ENCODE measurements at places on chromosomes 6 and 20.

DNA sequence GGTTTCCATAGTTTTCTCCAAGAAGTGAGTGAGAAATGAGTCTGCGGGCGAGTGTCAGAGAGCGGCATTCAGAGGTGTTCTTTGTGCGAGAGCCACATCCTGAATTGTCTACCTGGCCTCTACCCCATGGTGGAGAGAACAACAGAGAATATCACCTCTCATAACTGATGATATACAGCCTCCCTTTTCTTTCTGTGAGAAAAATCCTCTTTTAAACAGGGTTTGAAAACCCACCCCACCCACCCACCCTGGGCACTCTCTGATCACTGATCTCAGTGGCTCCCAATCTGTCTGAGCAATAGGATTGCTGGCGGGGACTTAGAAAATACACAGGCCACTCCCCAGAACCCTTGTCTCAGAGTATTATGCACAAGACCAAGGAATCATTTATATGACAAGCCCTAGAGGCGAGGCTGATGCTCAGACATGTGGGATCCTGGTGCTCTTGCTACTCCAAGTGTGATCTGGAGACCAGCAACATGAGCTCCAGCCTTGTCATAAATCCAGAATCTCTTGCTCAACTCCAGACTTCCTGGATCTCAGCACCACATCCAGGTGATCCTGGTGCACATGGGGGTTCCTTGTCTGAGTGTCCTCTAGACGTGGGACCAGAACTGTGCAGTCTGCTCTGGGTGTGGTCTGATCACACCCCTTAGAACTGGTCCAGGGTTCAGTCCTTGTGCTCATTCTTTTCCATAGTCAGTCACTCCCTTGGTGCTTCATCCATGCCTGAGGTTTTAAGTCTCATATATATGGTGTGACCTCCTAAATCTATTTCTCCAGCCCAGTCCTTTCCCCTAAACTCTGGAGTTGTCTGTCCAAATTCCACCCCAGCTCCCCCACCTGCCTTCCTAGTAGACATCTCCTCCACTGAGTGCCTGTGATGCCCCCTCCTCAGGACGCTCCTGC is 5.3 kb downstream of the HLA-B start:
- no peak for DNase-seq

DNA sequence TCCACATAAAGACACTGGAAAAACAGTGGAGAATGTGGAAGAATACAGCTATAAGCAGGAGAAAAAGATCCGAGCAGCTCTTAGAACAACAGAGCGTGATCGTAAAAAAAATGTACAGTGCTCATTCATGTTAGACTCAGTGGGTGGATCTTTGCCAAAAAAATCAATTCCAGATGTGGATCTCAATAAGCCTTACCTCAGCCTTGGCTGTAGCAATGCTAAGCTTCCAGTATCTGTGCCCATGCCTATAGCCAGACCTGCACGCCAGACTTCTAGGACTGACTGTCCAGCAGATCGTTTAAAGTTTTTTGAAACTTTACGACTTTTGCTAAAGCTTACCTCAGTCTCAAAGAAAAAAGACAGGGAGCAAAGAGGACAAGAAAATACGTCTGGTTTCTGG is 57.1 kb downstream of the MAP3K4 start:
- no peak for DNase-seq

DNA sequence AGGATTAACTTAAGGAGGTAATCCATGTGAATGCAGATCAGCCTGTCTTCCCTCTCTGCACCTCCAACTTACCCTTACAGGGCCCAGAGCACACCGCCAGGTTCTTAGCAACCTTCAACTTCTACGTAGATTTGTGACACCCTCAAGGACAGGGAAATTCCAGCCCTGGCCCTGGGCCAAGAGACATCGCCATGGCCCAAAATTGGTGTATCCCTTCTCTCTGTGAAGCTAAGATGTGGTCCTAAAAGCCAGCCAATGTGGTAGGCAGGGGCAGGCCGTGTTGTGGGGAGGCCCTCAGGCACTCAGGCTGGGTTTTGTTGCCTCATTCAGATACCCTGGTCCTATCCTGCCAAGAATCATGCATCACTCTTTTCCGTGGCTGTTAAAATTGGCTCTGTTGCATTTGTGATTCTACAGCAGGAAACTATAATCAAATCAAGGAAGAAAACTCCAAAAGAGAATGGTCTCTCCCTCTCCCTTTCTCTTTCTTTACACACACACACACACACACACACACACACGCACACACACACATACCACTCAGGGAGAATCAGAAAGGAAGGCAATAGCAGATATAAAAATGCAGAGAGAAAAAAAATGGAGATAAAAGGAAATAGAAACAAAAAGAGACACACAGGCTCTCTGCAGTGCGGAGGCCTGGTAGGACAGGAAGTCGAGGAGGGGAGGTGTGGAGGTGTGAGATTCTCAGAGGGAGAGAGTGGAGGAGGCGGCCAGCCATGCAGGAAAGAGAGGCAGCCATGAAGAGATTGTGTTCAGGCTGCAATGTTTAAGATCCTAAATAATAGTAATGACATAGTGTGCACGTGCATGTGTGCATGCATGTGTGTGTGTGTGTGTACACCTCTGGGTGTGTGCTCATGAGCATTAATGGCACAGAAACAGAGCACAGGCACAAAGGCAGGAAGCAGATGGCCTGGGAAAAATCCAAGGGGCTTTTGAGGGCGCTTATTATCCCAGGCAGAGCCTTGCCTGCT is 201.8 kb upstream of the LRFN2 start:
- DNase-seq = peak; percentile 14

DNA sequence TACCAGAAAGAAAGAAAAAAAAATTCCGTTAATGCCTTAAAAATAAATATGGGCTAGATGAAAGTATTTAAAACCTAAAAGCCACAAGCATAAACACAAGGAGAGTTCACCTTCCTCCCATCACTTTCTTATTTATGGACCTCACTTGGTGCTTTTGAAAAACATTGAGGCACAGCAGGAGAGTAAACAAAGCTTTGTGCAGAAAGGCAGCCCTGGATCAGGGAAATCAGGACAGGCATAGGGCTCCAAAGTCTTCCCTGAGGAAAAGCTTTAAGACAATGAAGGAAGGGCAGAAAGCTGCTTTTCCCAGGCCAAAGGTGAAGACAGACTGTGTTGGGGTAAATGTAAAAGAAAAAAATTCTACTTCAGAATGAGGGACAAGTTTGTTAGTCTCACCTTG is 207.9 kb downstream of the CLVS2 start:
- no peak for DNase-seq

DNA sequence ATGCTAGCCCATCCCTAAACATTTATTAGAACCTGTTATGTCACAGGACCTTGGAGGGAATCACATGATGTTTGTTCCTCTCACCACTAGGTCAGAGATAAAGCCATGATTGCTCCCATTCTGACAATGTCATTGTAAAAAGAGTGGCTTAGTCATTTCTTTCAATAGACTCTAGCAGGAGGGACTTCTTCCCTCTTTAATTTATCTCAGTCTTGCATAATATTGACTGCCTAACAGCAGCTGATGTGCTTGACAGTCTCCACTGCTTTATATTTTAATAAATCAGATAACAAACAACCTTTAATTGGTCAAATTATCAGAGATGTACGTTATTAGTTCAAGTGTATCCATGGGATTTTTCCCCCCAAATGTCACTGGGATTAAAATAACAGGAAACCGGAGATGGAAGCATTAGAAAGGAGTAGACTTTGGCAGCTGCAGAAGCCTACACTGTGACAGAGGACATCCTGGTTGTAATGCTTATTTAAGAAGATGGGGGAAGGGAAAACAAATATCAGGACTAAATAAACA is 39.6 kb downstream of the LAMA4 start:
- no peak for DNase-seq

DNA sequence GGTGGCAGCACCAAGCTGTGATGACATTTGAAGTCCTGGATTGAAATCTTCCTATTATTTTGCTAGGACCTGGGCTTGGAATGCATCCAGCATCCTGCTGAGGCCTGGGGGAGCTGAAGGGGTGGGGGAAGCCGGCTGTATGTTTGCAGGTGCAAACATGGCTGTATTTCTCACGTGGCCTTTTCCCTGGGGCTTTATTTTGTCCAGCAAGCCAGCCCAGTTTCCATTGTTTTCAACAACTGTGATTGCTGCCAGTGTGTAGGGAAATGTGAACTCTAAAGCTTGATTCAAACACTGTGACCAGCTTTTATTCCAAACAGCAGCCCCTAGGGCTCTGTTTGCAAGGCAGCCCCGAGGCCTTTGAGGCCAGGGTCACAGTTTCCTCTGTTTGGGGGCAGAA is 683.0 kb downstream of the DHX35 start:
- no peak for DNase-seq

- no peak for DNase-seq
These were observed 216.5 kb downstream of the ZMYND8 start for GRCh38 chr20:47139934-47140535.

- DNase-seq = no peak
These were observed 6.8 kb downstream of the TMX4 start for GRCh38 chr20:8012724-8013123.

GRCh38 chr6:147508042-147508865 is at the start of gene SAMD5:
SAMD5 (plus strand) TSS chr6:147508690; CDS start chr6:147508929, 239 bp downstream.
- DNase-seq = no peak

GRCh38 chr6:169707772-169708171 is 5.8 kb downstream of the C6orf120 start:
- no peak for DNase-seq

- DNase-seq = peak; percentile 9
These were observed 19.2 kb downstream of the MRPS18A start for GRCh38 chr6:43668151-43669028.

GRCh38 chr6:38776515-38776914 is 61.4 kb downstream of the DNAH8 start:
- DNase-seq = no peak

DNA sequence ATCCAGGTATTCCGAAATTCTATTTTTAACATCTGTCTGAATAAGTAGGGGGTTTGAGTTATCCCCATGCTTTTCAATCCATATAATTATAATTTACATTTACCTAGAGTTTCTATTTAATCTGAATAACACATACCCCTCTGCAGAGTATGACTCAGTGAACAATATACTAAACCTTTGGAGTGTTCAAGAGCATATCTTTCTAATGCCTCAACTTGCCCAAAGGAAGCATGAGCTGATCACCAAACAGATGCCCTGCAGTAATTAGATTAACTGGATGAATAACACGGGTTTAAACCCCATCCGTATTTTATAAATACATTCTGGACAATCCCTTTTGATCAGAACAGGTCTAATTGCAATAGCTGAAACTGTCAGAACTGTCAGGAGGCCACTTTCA is 897.1 kb downstream of the TFAP2A start:
- DNase-seq = no peak
